ENCODE measurements at places on chromosomes 12 and 14.

- DNase-seq, result no peak
Measured at GRCh38 chr14:79118291-79118690, 948.1 kb downstream of the NRXN3 start.

- DNase-seq, result peak; percentile 34
Measured at GRCh38 chr14:21917699-21918436, 244.2 kb upstream of the OR4E1 start.

GRCh38 chr12:19434538-19434937, 4.8 kb upstream of the AEBP2 start:
- no peak for DNase-seq

GRCh38 chr14:71588028-71588427, 344.2 kb upstream of the RGS6 start:
- peak; percentile 65 for DNase-seq

DNA sequence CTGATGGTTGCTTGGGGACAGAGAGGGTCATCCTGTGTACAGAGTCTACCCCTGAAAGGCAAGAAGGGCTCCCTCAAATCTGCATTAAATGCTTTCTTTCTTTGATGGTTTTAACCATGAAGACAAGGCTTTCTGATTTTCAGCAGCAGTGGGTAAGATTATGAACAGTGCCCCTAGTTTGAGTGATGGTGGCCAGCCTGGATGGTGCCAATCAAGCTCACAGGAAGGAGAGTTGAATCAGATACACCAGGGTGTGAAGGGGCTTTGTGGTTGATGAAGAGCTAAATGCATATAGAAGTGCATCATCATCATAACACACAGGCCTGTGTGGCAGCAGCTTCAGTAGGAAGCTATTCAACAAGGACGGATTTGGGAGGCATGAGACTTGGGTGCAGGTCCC, 5.7 kb downstream of the KRT85 start:
- DNase-seq, result no peak

GRCh38 chr12:74491374-74491773, 46.3 kb upstream of the ATXN7L3B start:
- DNase-seq, result no peak

DNA sequence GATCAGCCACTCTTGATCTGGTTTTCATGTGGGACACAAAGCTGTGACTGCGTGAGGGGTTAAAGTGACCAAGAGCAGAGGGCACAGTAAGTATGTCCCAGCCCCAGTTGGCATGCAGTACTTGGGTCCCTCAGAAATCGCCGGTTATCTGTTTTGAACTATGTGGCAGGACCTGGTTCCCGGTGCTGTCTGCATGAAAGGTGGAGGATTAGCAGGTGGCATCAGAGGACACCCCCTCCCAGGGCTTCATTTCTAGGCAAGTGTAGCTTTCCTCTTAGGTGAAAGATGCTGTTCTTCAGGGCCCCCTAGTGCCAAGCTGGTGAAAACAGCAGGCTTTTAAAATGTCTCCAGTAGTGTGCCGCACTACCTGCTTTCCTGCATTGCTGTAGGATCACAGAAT, 57.1 kb downstream of the ATG14 start:
- DNase-seq, result peak; percentile 24

- DNase-seq, result peak; percentile 83
Measured at GRCh38 chr12:2384533-2385351, 332.0 kb downstream of the CACNA1C start.

DNA sequence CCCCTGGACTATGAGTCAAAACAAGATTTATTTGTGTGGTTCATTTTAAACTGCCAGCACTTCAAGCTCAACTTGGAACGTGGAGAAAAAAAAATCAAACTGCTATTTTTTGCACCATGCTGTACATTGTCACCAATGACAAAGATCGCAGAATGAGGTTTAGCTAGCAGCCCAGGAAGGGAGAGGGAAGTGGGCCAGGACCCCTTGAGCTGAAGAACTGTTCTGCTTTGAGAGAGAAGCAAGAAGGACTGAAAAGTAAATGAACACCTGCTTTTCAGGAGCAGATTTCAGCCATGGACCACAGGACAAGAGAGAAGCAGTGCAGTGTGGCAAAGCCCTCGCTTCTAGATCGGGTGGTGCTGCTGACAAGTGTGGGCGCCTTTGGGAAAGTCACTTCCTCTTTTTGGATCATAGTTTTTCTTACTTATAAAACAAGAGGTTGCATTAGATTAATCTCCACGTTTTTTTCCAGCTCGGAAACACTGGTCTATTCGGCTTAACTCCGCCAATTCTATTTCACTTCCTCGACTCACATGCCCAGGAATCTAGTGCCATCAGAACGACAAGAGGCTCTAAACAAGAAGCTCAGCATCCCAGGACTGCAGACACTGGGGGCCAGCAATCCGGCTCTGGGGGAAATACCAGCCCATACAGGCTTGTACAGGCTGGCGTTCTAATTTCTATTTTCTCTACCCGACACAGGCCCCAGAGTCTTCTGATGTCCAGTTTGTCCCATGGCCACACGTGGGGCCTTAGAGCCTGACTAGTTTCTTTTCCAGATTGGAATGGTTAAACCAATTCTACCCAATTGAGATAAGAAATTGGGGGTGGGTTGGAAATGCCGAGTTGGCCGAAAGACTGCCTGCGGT, 129.9 kb downstream of the CRACR2A start:
- no peak for DNase-seq

DNA sequence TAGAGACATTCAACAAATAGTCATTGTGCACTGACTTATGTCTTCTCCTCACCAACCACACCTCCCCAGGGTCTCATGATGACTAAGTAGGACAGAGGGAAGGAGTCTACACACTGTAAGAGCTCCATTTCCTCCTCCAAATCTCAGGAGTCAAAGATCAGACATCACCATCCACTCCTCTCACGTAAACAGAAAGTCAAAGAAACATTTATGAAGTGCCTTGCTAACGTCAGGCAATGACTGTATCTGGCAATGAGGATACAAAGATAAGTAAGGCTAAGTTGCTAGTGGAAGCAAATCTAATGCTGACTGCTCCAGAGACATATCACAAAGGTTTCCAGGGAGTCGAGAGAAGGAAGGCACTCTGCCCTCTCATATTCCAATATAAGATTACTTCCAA, 88.9 kb downstream of the SLC2A13 start:
- no peak for DNase-seq

DNA sequence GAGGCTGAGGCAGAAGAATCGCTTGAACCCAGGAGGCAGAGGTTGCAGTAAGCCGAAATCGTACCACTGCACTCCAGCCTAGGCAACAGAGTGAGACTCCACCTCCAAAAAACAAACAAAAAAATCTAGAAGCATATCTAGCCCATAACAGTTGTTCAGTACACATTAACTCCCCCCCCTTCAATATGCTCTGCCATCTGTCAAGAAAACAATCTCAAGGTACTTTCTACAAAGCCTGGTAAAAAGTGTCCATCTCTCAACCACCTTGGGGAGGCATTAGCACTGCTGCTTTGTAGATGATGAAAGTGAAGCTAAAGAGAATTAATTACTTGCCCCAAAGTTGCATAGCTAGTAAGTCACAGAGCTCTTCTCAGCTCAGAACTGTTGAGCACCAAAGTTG, 24.9 kb downstream of the LGALS3 start:
- no peak for DNase-seq

- DNase-seq, result no peak
Measured at GRCh38 chr14:35571598-35571997, 37.6 kb downstream of the INSM2 start.

DNA sequence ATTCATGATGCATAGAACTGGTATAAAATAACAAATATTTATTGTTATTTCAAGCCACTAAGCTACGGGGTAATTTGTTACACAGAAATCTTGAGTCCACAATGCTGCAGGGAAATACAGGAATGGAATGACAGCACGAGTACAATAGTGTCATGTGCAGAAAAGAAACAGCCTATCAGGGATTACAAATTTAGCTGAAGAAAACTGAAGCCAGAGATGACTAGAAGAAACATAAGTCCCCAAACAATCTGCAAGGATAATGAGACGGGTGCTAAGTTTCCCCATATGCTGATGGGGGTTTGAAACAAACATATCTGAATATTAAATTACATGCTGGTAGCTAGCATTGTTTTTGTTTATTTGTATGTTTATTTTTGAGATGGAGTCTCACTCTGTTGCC, 8.9 kb downstream of the ARMH4 start:
- DNase-seq, result no peak

GRCh38 chr12:32402946-32403345, 3.6 kb downstream of the FGD4 start:
- DNase-seq, result no peak

GRCh38 chr12:27952510-27952909, 20.0 kb downstream of the PTHLH start:
- no peak for DNase-seq

- no peak for DNase-seq
Measured at GRCh38 chr14:83019744-83020414, 1486.2 kb upstream of the SEL1L start.

DNA sequence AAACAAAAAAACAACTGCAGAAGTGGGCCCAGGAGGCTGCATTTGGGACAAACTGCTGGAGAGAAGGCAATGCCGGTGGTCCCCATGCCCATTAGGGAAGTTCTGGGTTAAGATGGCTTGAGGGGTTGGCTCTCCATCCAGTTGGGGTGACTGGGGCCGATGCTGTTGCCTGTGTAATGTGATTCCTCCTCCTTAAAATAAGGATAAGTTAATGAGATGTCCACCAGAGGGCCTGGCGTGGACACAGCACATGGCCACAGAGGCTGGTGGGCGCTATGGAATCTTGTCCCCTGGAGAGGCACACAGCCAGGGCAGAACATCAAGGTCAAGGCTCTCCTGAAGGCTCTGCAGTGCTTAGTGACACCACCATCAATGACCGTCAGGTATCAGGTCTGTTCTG, 1.0 kb upstream of the TESC start:
- no peak for DNase-seq

GRCh38 chr14:60488175-60488574, 2.3 kb upstream of the C14orf39 start:
- DNase-seq, result no peak

- DNase-seq, result no peak
Measured at GRCh38 chr12:131988054-131988796, 38.5 kb downstream of the EP400 start.
